ENCODE measurements at places on chromosomes 3 and 15.

DNA sequence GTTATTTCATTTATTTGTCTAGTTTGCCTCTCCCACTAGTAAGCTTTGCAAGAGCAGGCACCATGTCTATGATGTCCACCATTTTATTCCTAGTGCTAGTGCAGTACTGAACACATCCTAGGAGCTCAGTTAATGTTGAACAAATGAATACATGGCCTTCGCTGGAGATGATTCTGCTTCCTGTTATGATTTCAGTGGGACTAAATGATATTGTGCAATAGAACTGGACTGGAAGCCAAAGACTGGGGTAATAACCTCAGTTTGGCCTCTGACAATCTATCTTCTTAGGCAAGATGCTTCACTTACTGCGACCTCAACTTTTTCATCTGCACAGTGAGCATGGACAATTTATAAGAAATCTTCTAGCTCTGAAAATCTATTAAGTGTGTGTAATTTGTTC lies 191.3 kb downstream of the ADAMTSL3 start:
- no peak for DNase-seq

GRCh38 chr3:27076815-27077630 lies 292.2 kb downstream of the NEK10 start:
- DNase-seq, result no peak

- peak; percentile 65 for DNase-seq
Observed at GRCh38 chr15:43771816-43772215, 5.0 kb downstream of the ELL3 start.

GRCh38 chr15:91223863-91224262 lies 123.8 kb downstream of the SV2B start:
- DNase-seq, result no peak

GRCh38 chr15:38391191-38391590 lies 62.7 kb upstream of the FAM98B start:
- no peak for DNase-seq

DNA sequence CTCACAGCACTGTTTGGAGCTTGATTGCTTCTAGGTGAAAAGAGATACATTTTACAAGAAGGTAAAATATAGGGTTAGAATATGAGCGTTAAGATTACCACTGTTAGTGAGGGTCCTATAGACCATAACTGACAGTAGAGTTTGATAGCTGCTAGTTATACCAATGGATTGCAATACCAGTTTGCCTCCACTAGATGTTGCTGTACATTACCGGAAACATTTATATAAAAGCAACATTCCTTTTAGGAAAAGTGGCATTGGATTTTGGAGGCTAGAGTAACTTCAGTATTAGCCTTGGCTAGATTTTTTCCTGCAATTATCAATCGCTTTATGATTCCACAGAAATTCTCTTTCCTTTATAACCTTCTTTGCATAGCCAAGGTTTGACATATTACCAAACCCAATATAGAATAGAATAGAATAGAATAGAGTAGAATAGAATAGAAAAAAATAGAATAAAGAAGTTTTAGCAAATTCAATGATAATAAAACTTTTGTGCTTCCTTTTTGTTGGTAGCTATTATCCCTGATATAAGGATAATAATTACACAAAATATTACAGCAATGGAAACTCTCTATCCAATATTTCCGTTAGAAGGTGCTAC lies 1093.6 kb upstream of the ALCAM start:
- DNase-seq, result no peak

GRCh38 chr3:41002104-41002503 lies 197.2 kb upstream of the CTNNB1 start:
- no peak for DNase-seq

DNA sequence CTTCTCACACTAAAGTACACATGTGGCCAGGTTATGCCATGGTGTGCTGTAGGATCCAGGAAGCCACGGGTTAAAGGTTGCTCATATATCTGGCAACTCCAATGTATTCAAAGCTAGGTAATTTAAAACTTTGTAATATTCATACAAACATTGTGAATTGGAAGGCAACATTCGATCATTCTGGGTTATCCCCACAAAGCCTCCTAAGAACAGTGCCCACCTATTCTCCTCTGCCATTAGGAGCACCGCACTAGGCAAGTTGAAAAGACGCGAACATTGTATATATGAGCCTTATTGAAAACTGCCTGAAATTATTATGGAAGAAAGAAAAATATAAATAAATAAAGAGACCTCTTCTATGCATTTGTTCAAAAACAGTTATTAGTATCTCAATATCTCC lies 228.2 kb downstream of the IGSF11 start:
- no peak for DNase-seq

DNA sequence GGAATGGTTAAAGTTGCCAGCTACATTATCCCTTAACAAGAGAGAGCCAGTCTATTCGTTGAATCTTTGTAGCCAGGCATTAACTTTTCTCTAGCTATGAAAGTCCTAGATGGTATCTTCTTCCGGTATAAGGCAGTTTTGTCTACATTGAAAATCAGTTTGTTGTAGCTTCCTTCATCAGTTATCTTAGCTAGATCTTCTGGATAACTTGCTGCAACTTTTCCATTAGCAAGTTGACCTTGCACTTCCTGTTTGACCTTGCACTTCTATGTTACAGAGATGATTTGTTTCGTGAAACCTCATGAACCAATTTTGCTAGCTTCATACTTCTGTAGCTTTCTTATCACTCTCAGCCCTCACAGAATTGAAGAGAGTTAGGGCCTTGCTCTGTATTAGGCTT lies 24.1 kb downstream of the TOPAZ1 start:
- DNase-seq, result no peak

DNA sequence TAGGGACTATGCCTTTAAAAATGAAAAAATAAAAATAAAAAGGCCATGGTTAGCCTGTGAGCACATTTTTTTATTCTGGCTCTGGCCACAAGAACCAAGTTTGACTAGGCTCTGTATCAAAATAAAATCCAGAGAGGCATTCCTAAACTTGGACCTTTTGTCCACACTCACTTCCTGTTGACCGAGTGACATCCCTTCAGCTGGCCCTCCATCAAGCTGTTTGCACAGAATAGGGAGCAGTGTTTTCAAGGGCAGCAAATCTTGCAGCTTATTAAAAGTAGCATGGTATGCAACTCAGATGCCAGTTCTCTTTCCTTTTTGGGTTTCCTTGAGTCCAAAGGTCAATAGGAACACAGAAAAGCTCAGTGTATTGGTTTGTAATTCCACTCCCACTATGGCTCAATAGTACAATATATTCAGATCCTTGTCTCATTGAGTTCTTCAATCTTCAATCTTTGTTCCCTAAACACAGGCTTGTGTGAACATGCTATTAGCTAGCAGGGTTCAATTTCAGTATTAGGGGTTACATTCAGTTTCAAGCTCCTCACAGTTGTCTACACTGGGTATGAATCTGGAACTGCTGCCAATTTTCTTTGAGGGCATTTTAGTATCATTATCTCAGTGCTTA lies 244.5 kb downstream of the RBMS3 start:
- DNase-seq, result no peak

- no peak for DNase-seq
Observed at GRCh38 chr3:8574670-8575322, 69.8 kb downstream of the SSUH2 start.

GRCh38 chr3:160486459-160486869 lies 36.9 kb upstream of the TRIM59 start:
- DNase-seq, result peak; percentile 65

GRCh38 chr3:15758295-15758694 lies 39.5 kb downstream of the ANKRD28 start:
- no peak for DNase-seq

DNA sequence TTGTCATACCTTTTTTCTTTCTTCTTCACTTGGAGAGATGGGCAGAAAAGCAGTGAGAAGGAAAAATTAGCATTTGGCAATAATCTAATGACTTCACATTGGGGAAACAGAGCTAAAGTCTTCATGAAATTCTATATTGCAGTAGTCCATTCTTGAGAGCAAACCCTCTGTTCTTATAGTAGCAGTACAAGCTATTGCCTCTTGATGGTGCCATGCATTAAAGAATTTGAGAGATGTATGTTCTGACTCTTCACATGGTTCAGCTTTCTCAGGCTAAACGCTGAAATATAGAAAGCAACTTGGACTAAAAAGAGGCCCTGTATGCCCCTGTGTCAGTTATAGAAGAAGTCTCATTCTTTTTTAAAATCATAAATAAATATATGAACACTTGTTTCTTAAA lies 36.0 kb downstream of the PHLDB2 start:
- no peak for DNase-seq

GRCh38 chr3:99663977-99664376 lies 25.6 kb downstream of the COL8A1 start:
- DNase-seq, result no peak

- peak; percentile 61 for DNase-seq
Observed at GRCh38 chr3:139111392-139112229, 66.9 kb upstream of the PRR23C start.

- DNase-seq, result peak; percentile 59
Observed at GRCh38 chr3:123602325-123602724, 17.5 kb upstream of the HACD2 start.

- DNase-seq, result peak; percentile 97
Observed at GRCh38 chr15:90233387-90234095, at the start of gene CIB1. Gene CIB1, minus strand, starts transcription at chr15:90233941. Its CDS starts 56 bp downstream, at chr15:90233885.

DNA sequence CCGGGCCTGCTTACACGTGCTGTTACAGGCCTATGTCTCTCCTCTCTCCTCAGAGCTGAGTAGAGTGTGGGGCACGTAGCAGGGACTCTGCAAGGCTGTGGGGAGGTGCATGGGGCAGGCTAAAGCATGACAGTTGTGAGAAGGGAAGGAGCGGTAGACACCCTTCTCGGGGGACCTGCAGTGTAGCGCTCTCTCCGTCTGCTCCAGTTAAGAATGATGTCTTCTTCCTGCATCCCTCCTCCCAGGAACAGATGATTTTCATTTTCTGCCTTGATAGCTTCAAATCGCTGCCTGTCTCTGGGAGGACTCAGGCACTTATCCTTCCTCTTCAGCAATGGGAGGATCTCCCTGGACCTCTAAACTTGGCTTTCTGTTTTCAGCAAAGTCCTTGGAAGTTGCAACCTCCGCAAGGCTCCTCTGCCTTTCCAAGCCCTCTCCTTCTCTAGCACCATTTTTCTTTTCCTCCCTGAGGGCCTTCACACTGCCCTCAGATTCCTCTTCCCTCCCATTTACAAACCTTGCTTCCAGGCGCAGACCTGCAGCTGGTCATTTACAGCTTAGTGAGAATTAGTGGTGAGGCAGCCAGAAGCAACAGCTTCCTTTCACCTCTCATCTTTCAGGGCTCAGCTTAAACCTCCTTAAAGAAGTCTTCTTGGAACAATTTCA lies 23.4 kb upstream of the TLE3 start:
- DNase-seq, result no peak

GRCh38 chr3:184579513-184579912 lies 17.9 kb downstream of the EPHB3 start:
- no peak for DNase-seq

DNA sequence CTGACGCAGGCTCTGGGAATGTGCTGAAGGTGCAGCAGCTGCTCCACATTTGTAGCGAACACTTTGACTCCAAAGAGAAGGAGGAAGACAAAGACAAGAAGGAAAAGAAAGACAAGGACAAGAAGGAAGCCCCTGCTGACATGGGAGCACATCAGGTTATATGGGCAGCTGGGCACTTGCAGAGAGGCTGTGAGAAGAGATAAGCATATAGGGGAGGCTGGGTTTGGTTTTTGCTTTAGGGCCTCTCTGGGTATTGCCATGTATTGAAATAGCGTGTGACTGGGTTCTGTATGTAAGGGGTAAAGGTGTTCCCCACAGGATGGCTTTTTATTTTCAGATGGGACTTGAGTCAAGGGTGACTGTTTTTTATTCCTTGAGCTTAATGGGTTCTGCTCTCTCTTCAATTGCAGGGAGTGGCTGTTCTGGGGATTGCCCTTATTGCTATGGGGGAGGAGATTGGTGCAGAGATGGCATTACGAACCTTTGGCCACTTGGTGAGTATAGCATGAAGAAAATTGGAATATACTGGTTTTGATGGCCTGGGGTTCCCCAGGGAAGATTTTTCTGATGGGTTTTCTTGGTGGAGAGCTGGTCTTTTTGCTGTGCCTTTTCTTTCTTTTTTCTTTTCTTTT lies 7.4 kb downstream of the PSMD2 start:
- peak; percentile 66 for DNase-seq

GRCh38 chr3:71243229-71243628 lies 340.3 kb downstream of the FOXP1 start:
- DNase-seq, result no peak

GRCh38 chr3:13688034-13688433 lies 139.1 kb downstream of the FBLN2 start:
- no peak for DNase-seq

- DNase-seq, result no peak
Observed at GRCh38 chr3:72227486-72228070, 442.6 kb upstream of the PROK2 start.

GRCh38 chr15:56124391-56124790 lies 119.3 kb downstream of the RFX7 start:
- DNase-seq, result no peak

GRCh38 chr3:133838296-133838789 lies 32.7 kb downstream of the SRPRB start:
- no peak for DNase-seq

DNA sequence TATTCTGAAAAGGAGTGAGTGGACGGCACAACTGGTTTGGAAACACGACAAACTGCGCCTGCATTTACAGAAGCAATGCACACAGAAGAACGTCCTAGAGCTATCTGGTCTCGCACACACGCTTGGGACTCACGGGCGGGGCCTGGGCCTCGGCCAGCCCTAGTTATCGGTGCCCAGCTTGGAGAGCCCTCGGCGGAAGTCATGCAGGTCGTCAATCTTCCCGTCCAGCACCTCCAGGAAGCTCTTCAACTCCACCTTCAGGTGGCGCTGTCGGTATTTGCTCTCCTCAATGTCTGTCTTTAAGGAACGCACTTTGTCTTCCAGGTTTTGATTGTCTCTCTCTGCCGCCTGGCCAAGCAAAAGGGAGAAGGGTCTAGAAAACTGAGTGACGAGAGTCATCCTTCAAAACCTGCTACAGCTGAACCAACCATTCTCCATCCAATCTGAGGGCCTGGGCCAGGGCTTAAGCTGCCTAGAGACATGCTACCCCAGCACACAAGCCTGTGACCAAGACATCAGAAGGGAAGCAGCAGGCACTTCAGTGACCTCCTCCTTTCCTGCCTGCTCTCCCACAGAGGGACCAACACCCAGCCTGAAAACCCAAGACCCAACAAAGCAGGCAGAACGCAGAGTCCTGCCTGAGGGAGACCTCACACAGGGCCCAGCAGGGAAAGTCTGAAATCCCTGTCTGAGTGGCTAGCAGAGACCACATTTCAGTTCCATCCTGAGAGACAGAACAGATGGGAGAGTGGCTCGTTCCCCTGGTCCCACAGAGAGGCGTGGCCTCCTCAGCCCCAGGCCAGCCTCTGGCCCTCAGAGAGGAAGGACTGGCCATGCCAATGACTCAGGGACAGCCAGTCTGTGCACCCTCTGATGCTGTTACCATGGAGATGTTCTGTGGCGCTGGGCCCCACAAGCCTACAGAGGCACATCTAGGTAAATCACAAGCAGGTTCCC lies 40.4 kb downstream of the WHAMM start:
- peak; percentile 98 for DNase-seq

Measured in hematopoietic multipotent progenitor cell treated with erythropoietin and hydrocortisone succinate and interleukin-3 and kit ligand, for 17 days (in vitro differentiated cells).